ENCODE measurements at places on chromosomes 3 and 15.

GRCh38 chr15:41690636-41691035 lies 30.4 kb downstream of the MGA start:
- no peak for DNase-seq

DNA sequence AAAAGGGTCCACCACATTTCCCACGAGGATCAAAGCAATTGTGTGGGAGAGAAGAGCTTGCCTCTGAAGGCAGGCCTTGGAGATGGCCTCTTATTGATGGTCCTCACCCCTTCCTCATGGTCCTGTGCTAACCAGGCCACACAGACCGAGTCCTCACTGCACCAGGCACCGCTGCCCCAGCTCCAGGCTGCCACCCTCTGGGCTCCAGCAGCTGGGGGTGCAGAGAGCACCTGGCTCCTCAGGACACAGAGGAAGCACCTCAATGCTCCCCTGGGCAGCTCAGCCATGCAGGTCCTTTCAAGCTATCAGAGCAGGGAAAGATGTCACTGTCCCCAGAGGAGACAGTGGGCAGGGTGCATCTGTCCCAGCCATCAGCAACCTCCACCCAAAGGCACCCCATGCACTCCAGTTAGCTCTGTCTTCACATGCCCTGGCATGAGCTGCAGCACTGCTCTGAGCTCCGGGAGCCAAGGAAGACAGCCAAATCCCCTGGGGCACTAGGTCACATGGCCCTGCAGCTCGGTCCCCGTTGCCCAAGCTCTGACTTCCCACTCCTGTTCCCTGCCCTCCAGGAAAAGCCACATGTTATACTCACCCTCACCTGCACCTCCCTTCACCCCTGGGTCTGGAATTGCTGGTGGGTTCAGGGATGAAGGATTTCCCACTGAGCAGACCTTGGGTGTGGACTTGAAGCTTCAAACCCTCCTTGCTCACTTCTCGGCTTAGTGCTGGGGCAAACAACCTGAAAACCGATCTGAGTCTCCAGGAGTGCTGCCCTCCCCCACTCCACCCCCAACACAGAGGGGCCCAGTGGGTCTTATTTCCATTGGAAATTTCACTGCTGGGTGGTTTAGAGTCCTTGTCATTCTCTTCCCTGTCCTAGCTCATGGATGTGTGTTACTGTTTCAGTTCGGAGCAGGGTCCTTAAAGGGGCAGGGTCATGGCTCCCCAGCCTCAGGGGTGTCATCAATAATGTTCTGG lies 32.6 kb downstream of the ALS2CL start:
- DNase-seq = no peak

DNA sequence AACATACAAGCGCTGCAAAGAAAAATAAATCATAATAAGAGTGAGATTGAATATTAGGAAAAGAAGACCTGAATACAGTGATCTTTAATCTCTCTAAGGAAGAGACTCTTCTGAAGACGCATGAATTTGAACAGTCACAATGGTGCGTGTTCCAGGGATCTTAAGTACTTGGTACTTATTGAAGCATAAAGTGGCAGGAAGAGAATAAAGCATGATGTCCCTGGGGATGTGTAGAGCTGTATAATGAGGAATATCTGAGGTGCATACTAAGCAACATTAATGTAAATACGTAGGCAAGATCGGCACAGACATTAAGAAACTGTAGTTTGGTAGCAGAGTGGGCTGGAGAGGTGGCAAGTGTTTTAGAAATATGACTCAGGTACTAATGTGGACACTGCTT lies 246.2 kb upstream of the MCTP2 start:
- no peak for DNase-seq

DNA sequence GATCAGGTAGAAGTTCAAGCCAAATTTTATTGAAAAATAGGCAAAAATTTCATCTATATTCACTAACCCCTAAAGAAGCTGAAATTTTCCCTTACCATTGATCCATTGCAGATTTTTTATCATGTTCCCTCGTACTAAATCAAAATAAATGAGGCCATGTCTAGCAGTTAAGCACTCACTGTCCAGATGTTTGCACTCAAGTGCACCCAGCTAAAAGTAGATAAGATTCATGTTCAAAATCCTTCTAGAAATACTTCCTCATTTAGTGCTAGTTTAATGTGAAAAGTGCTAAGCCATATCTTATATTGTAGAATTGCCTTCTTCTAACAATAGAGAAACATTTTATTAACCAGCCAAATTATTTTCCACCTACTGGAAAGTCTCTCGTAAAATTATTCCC lies 164.7 kb upstream of the UBE2E2 start:
- no peak for DNase-seq

DNA sequence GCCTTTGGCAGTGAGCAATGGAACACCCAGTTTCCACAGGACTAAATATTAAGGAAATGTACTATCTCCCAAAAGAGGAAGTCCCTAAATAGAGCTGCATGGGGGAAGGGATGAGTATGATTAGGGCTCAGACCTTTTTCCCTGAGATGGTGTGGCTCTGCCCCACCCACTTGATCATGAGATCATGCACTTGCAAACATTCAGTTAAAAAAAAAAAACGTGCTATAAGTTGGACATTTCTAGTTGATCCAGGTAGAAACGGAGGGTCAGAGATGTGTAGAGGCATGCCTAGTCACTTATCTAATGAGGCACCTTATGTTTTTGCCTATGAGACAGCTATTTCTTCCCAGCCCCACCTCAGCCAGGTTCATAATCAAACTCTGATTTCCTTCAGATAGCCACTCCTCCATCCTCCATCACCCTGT lies 24.5 kb upstream of the SSR3 start:
- DNase-seq = no peak

DNA sequence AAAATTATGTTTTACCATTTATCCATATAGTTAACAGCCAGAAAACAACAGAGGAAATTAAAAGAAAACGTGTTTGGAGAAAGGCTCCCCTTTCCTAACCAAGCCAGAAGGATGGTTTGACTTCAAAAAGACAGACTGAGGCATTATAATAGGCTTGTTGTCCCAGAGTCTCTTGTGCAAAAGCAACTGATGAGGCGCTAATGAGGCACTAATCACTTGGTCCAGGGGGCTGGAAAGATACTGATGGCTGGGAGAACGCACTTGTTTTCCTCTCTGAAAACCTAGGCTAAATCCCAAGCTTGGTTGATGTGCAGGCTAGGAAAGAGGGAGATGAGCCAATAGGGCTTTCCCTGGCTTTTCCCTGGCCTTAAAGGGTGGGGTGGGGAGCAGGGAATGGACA lies 389.6 kb downstream of the NTRK3 start:
- no peak for DNase-seq

DNA sequence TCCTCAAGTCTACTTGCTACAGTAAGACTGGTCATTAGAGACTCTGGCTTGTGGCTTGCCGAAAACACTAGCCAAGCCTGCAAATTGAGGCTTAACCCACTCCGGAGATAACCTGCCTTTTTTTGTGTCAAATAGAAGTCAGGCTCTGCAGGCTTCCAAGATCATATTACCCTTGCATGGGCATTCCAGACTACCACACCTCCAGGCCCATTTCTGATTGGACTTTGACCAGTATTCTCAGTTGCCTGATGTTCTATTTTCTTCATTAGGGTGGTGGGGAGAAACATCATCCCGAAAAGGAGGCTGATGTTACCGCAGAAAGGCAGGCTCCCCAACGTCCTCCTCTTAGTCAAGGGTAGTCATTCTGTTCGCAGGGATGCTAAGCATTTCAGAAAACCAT lies 68.1 kb upstream of the FOXP1 start:
- no peak for DNase-seq

GRCh38 chr3:197524128-197524527 lies 31.6 kb downstream of the BDH1 start:
- DNase-seq = no peak

GRCh38 chr3:38116471-38117162 lies 20.3 kb downstream of the ACAA1 start:
- peak; percentile 41 for DNase-seq

All from Right ventricle myocardium inferior (tissue), 1 donor.